ENCODE measurements at places on chromosomes 5 and 9.
A peak's percentile ranks its signal among the peaks of the same experiment; 100 is the strongest.

DNA sequence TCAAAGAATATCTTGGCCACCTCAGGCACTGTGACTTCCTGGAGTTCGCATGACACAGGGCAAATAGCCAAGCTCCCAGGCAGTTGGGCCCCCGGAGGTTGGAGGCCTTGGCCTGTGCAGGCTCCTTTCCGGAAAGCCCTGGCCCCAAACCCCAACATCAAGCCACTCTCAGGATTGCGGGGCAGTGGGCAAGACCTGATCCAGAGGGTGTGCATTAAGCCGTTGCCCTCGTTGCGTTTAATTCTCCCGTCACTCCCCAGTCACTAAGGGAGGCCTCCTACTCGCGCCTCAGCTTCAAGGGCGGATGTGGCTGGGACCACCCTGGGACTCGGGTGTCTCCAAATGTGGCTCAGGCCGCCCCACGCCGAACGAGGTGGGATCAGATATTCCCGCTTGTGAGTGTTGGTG lies 60.1 kb downstream of the TMEM174 start:
- no peak for DNase-seq

GRCh38 chr5:71586052-71586940 lies 844 bp upstream of the MCCC2 start:
- DNase-seq: peak; percentile 63

- no peak for DNase-seq
These were observed 6.0 kb downstream of the STRBP start for GRCh38 chr9:123262338-123262737.

DNA sequence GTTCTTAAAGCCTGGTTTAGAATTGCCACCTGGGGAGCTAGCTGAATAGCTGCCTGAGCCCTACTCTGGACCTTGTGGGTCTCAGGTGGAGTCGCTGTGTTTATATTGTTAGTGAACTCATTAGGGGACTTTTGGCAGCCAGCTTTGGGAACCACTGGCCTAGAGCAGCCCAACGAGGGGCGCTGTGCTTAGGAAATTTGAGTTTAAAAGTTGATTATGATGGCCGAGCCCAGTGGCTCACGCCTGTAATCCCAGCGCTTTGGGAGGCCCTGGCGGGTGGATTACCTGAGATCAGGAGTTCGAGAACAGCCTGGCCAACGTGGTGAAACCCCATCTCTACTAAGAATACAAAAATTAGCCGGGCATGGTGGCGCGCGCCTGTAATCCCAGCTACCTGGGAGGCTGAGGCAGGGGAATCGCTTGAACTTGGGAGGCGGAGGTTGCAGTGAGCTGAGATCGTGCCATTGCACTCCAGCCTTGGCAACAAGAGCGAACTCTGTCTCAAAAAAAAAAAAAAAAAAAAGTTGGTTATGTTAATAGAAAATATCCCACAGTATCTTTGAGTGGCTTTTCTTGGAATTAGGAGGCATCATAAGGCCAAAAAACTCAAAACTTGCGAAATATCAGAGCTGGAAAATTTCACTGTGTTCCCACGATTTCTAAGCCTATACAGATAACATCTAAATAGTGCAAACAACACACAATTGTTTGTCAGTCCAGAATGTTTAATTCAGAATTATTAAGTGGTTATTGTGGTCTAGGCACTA lies 809 bp downstream of the MCCC2 start:
- no peak for DNase-seq

GRCh38 chr9:133155156-133155555 lies 8.6 kb downstream of the GBGT1 start:
- no peak for DNase-seq

DNA sequence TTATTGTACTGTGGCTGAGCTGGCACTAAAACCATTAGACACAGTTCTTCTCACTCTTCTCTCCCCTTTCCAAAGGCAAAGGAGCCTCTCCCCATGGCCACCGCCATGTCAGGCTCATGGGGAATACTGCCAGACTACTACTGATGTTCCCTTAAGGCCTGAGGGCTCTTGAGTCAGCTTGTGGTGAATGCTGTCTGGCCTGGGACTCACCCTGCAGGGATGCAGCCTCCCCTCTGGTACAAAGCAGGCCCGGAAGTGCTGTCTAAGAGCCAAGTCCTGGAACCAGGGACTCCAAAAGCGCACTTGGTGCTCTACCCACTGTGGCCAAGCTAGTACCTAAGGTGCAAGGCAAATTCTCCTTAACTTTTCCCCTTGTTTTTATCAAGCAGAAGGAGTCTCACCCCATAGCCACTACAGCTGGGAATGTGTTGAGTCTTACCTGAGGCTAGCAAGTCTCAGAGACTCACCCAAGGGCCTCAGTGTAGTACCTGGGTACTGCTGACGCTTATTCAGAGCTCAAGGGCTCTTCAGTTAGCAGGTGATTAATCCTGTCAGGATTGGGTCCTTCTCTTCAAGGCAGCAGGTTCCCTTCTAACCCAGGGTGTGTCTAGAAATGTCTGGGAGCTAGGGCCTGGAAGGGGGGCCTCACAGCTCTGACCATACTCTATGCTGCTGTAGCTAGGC lies 33.2 kb upstream of the C5orf46 start:
- no peak for DNase-seq

DNA sequence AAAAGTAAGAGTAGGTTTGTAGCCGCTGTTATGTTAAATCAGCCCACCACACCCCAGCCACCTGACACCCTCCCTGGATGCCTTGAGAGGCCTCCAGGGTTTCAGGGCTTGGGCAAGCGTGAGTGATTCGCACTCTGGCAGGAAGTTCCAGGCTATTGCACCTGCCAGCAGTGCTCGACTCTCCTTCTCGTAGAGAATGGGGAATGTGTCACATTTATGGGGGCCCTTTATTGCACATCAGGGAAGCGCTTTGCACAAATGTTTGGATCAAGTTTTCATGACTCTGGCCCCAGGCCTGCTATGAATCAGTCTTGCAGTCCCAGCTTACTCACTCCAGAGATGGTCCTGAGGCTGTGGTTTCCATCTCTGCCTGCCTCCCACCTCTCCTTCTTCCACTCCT lies 66.1 kb upstream of the ADRA1B start:
- DNase-seq: no peak

DNA sequence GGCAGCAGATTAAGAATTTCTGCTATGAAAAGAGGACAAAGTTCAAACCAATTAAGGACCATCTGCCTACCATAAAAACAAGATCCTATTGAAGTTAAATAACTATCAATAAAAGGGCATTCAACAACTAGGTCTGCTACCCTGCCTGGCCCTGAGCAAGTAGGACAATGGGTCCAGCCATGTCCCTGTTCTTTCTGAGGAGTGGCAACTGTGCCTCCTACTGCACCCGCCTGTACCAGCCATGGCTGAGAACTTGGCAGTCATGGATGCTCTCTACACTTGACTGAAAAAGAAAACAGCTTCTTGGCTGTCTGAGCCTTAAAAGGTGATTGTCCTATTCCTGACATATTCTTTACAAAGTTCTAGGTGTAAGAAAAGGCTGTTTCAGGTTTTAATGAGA lies 652.4 kb downstream of the PDE4D start:
- DNase-seq: peak; percentile 17

- no peak for DNase-seq
These were observed 36.7 kb downstream of the DMGDH start for GRCh38 chr5:79032782-79033181.

DNA sequence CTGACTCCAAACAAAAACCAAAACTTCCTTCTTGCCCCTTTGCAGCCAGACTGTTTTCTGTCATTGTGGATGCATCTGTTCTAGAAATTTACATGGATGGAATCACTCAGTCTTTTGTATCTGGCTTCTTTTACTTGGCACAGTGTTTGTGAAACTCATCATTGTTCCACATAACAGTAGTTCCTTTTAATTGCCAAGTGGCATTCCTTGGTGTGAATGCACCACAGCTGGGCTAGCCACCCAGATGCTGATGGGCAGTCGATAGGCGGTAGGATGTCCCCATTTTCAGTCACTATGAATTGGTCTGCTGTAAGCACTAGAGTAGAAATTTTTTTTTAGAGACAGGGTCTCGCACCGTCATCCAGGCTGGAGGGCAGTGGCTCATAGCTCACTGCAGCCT lies 6.3 kb upstream of the CLPTM1L start:
- DNase-seq: no peak

GRCh38 chr5:2715856-2716255 lies 35.6 kb downstream of the IRX2 start:
- no peak for DNase-seq

GRCh38 chr9:88064554-88064953 lies 73.7 kb downstream of the SPATA31C2 start:
- no peak for DNase-seq

DNA sequence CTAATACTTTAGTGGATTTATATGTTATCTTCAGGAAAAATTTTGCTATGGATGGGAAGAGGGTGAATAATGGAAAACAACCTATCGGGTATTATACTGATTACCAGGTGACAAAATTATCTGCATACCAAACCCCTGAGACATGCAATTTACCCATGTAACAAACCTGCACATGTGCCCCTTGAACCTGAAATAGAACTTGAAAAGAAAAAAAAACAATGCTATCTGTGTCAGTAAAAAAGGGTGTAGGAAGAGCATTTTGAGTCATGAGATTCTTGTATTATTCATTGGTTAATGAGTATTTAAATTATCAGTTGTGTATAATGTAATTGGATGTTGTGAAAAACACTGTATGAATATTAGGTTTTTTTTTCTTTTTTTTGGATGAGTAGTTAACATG lies 75.4 kb downstream of the PRR16 start:
- DNase-seq: no peak

- no peak for DNase-seq
These were observed 12.1 kb downstream of the MTRR start for GRCh38 chr5:7881091-7881490.

- peak; percentile 68 for DNase-seq
These were observed 95.7 kb downstream of the TTC39B start for GRCh38 chr9:15211160-15211814.

DNA sequence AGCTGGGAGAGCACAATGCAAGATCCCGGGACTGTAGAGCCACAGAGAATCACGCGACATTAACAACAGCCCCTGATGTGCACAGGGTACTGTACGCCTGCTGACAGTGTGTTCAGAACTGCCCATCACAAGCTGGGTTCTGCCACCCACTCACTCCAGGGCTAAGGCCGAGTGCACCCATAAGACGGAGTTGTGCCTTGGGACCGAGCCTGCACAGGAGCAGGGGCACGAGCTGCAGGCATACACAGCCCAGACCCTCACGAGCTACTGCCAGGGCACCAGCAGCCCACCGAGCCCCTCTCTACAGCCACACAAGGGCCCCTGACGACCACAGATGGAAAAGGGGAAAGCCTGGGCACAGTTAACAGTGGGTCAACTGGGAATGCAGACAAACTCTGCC lies 67.8 kb downstream of the CAMSAP1 start:
- DNase-seq: no peak

DNA sequence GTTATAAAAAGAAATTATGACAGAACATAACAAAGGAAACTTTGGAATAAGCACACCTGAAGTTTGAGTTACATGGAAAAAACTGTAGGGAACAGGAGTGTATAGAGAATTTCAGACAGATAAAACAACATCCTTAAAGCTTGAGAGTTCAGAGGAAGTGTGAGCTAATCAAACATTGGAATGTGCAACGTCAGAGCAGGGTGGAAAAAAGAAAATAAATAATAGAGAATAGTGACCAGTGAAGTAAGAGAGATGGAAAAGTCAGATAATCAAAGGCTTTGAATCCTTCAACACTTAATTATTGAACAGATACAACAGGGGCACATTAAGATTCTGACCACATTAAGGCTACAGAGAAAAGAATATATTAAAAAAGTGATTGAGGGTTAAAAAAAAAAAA lies 128.5 kb upstream of the CDH10 start:
- DNase-seq: no peak

- no peak for DNase-seq
These were observed 11.0 kb downstream of the MPDZ start for GRCh38 chr9:13268469-13268868.

GRCh38 chr5:89036704-89037489 lies 153.9 kb upstream of the MEF2C start:
- DNase-seq: peak; percentile 37

DNA sequence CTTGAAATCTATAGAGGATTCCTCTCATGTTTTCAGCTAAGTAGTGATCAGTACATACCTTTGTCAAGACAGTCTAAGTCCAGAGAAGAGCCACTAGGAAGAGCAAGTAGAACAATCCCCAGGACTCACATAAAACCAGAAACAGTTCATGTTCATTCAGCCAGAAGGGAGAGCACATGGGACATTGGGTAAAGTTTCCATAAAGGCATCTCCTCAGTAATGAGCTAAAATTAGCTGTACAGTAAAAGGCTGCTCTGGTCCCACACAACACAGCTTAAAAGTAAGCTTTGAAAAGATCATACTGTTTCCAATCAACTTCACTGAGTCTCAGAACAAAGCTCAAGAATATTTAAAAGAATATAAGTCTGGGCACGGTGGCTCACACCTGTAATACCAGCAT lies 32.4 kb downstream of the HOMER1 start:
- DNase-seq: no peak

GRCh38 chr9:116924462-116925110 lies 237.5 kb downstream of the TRIM32 start:
- DNase-seq: no peak

DNA sequence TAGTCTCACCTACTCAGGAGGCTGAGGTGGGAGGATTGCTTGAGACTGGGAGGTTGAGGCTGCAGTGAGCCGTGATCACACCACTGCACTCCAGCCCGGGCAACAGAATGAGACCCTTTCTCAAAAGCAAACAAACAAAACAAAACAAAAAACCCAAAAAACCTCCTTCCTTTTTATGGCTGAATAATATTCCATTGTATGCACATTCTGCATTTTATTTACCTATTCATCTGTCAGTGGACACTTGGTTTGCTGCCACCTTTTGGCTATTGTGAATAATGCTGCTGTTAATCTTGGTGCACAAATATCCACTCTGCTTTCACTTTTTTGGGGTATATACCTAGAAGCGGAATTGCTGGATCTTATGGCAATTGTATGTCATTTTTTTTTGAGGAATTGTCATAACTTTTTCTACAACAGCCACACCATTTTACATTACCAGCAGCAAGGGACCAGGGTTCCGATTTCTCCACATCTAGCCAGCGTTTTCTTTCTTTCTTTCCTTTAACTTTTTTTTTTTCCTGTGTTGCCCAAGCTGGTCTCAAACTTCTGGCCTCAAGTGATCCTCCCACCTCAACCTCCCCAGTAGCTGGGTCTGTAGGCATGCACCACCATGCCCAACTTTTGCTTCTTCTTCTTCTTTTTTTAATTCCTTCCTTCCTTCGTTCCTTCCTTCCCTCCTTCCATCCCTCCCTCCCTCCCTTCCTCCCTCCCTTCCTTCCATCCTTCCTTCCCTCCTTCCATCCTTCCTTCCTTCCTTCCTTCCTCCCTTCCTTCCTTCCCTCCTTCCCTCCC lies 30.6 kb downstream of the NKX2-5 start:
- DNase-seq: no peak

GRCh38 chr5:79456890-79457583 lies 56.9 kb downstream of the HOMER1 start:
- no peak for DNase-seq
